IMR-90 (cell line): ENCODE measurements at places on chromosomes 2 and 18. TPM values are rescaled to one million over a fixed set of nuclear protein-coding genes. Genes with fewer than 3 reads are reported as not detected.

The SLC25A12 gene
- total RNA-seq = 17.6 and 23.6 TPM in 2 replicates

The LRRTM1 gene
- not detected in 2 replicates for total RNA-seq

The TUBA3E gene
- total RNA-seq = not detected in 2 replicates

The SLC4A3 gene
- 0.90 and 1.1 TPM in 2 replicates for total RNA-seq

The SLC66A2 gene
- total RNA-seq = 16.9 and 17.6 TPM in 2 replicates

The ABCB11 gene
- not detected in 2 replicates for total RNA-seq

The CCDC68 gene
- total RNA-seq = 0.54 and 1.4 TPM in 2 replicates

The SERPINB3 gene
- total RNA-seq = not detected in 2 replicates

The SETBP1 gene
- total RNA-seq = 0.28 and 0.36 TPM in 2 replicates

The PTH2R gene
- under 0.01 TPM in 1 of 2 replicates, not detected in the other for total RNA-seq

The DCDC2C gene
- not detected in 2 replicates for total RNA-seq

The CHRNG gene
- total RNA-seq = not detected in 2 replicates

The EML6 gene
- 0.18 and 0.28 TPM in 2 replicates for total RNA-seq

The RSAD2 gene
- not detected in 2 replicates for total RNA-seq

The SMCHD1 gene
- total RNA-seq = 47.3 and 78.6 TPM in 2 replicates

The EGR4 gene
- not detected in 2 replicates for total RNA-seq

The ZNF519 gene
- total RNA-seq = 3.3 and 4.7 TPM in 2 replicates

The UGT1A5 gene
- total RNA-seq = not detected in 2 replicates

The FOXD4L1 gene
- not detected in 2 replicates for total RNA-seq
